ENCODE measurements at places on chromosomes 3 and 15.

GRCh38 chr3:66338927-66339326 lies 118.1 kb downstream of the SLC25A26 start:
- DNase-seq: no peak

DNA sequence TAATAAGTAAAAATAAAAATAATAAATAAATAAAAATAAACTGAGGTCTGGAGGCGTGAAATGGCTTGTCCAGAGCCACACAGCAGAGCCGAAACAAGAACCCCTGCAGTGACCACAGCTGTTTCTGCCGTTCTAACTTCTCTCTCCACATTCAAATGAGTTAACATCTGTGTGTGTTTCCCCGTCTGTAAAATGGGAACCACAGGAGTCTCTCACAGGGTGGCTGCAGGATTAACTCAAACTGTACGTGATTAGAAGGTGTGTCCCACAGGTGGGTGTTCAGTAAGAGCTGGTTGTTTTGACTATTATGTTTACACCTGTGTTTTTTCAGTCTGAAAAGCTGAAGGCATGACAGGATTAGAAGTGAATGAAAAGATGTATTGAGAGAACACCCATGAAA lies 27.0 kb upstream of the MUC4 start:
- DNase-seq: no peak

- DNase-seq: no peak
Measured at GRCh38 chr3:106673926-106674569, 703.2 kb upstream of the CCDC54 start.

- no peak for DNase-seq
Measured at GRCh38 chr3:5465183-5465582, 277.7 kb downstream of the EDEM1 start.

- DNase-seq: no peak
Measured at GRCh38 chr3:26639339-26639738, 16.8 kb downstream of the LRRC3B start.

All from pons (tissue), 1 donor.